Stimulated activated CD8-positive, alpha-beta memory T cell treated with anti-CD3 and anti-CD28 coated beads, Interleukin-12 subunit alpha, Interleukin-12 subunit beta, amount 100 ng/mL, for 1 hour (primary cell): ENCODE measurements at places on chromosomes 7 and 10.

DNA sequence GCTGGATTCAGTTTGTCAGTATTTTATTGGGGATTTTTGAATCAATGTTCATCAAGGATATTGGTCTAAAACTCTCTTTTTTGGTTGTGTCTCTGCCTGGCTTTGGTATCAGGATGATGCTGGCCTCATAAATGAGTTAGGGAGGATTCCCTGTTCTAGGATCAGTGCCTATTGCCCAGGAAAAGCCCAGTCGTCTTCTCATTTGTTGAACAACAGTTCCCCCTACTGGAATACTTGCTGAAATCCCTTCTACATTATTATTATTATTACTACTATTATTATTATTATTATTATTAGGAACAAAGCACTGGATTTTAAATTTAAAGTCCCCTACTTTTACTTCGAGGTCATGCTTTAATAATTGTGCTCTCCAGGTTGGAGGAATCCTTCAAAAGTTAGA lies 528.9 kb downstream of the MAGI2 start:
- no peak for DNase-seq

- no peak for DNase-seq
These were observed 21.3 kb downstream of the PTPRE start for GRCh38 chr10:127928021-127928806.

GRCh38 chr10:42637142-42637541 lies 1.2 kb downstream of the ZNF33B start:
- DNase-seq: no peak

- DNase-seq: no peak
These were observed 328.4 kb upstream of the C7orf33 start for GRCh38 chr7:148261996-148262688.

- no peak for DNase-seq
These were observed 323.0 kb downstream of the GALNT17 start for GRCh38 chr7:71454981-71455380.

GRCh38 chr10:23436983-23437382 lies 1.9 kb upstream of the OTUD1 start:
- no peak for DNase-seq

DNA sequence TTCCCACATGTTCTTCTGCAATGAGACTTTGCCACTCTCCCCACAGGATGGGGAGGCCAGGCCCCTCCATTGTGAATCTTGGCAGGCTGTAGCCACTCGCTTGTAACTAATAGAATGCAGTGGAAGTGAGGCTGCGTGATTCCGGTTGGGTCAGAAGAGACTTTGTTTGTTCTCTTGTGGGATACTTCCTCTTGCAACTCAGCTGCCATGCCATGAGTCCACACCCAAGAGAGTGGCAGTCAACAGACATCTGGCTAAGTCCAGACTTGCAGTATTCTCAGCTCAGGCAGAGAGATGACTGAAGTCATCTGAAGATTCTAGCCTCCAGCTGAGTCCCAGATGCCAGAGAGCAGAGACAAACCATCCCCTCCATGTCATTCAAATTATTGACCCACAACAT lies 153.4 kb upstream of the GDF10 start:
- no peak for DNase-seq

GRCh38 chr10:104580774-104581675 lies 60.1 kb upstream of the SORCS3 start:
- peak; percentile 43 for DNase-seq

GRCh38 chr7:37709631-37710509 lies 26.3 kb downstream of the GPR141 start:
- DNase-seq: no peak

GRCh38 chr10:89122433-89123051 lies 84.6 kb downstream of the CH25H start:
- no peak for DNase-seq

- DNase-seq: no peak
These were observed 8.4 kb downstream of the COL17A1 start for GRCh38 chr10:104077247-104077646.

GRCh38 chr7:83427884-83428283 lies 221.1 kb downstream of the SEMA3E start:
- DNase-seq: no peak

GRCh38 chr7:132406039-132406438 lies 170.2 kb downstream of the PLXNA4 start:
- no peak for DNase-seq

DNA sequence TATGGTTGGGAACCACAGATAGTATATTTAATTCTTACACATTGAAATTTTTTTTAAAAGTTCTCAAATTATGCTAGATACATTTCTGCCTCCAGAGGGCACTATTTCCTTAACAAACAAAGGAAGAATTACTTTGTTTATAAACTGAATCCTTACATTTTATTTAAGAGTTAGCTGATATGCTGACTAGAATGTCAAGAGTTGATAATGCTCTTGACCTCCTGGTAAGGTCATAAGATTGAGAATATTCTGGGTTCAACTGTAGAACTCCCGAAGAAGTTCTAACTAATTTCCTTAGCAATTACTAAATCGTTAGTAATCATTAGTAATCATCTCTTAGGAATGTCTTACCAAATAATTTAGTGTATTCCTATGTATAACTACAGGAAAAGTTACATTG lies 95.3 kb upstream of the CYP26C1 start:
- DNase-seq: no peak

DNA sequence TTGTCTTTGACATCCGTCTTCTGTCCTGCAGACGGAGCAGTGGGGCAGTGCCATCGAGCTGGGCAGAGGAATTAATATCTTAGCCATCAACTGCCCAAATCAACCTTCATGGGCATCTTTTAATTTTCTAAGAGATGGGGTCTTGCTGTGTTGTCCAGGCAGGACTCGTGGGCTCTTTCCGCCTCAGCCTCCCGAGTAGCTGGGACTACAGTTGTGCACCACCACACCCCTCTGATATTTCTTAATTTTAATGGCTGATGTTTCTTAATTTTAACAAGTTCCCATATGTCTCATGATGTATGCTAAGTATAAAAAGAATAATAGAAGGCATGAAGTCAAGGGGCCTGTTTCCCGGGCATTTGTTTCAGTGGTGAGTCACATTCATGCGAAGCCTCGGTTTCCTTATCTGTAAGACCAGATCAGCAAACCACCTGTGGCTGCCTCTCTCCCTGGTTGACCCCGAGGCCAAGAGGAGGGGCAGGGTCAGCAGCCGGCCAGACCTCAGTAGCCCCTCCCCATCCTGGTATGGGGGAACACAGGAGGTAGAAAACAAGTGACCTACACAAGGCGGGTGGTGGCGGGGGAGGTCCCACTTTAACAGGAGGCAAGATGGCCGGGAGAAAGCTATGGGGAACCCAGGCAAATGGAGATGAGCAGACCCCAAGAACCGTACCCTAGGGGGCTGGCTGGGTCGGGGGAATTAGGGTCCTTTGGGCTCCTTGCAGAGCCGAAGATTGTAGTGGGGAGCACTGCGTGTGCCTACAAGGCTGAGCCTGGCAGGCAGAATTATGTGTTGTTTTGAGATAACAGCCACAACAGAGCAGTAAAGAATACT lies 85.5 kb downstream of the CUX1 start:
- DNase-seq: no peak

GRCh38 chr10:70588255-70588654 lies 14.3 kb downstream of the PRF1 start:
- DNase-seq: no peak

- DNase-seq: no peak
These were observed 120.6 kb downstream of the LYZL1 start for GRCh38 chr10:29409241-29410054.

DNA sequence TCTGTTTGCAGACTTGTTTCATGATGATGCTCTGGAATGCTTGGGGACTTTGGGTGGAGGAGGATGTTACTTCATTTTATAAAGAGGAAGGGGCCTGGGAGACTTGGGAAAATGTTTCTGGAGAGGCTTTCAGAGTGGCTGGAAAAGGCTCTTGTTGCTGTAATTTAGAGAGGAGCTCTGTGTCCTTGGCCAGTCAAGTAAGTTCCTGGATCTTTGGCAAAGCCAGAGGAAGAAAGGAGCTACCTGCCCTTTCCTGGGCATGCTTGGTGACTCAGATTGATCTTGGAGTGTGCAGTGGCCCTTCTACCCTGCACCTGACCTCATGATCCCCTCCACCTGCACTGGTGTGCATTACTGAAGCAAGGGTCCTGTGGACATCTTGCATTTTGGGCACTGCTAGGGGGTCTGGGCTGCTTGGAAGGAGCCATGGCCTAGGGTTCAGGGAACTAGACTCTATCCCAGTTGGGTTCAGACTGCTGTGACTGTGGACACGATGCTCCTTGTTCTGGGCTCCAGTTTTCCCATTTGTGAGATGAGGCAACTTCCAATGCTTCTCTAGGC lies 56.1 kb downstream of the ADCYAP1R1 start:
- DNase-seq: no peak

- DNase-seq: no peak
These were observed 2.5 kb downstream of the SCRN1 start for GRCh38 chr7:29987083-29987482.

DNA sequence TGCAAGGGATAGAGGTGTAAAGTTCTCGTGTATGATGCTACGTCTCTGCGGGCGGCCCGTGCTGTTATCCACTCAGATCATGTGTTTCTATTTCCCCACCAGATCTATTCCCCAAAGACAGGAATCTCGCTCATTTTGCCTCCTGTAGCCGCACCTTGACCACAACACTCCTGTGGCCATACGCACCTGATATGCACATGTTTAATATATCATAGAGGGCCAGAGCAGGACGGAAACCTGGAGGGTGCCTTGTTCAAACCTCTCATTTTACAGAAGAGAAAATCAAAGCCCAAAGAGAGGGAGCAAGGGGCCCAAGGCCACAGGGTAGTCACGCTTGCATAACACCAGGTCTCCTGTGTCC lies 37.6 kb downstream of the STRA8 start:
- no peak for DNase-seq

DNA sequence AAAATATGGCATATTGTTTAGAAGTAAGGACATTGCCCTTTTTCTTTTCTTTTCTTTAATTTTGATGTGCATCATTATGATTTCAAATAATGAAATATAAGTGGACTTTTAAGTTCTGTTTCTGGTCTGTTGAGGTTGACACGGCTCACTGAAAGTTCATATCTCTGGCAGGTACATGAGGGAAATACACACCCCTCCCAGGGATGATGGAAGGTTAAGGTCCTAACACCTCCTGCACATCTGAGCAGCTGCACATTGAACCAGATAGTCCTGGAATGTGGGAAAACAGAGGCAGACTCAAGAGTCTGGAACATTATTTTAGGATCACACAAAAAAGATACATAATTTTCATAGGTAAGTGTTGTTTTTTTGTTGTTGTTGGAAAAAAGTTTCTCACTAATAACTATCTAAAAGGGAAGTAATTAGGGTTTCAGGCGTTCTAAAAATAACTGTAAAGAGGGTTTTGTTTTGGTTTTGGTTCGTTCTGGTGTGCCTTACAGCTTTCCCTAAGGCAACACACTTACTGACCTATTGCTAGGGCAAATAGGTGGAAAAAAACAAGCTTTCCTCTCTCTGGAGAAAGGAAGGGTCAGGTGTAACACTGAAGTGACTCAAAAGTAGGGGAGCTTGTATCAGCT lies 201.2 kb upstream of the PRKCQ start:
- DNase-seq: no peak

DNA sequence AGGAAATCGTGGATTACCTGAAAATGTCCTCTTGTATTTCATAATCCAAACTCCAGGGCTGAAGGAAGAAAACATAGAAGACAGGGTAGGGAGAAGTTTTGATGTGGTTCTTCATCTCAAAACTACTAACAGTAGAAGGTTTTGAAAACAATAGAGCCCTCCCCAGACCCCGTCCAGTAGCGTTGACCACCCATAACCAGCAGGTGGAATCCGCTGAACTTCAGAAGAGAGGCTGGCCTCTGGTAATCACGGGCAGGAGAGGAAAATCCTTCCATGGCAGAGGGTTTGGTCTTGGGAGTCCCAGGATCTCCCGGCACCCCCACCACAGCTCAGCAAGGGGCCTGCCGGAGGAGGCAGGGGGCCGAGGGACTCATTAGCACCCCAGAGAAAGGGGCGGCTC lies 333.4 kb upstream of the RNF32 start:
- no peak for DNase-seq

DNA sequence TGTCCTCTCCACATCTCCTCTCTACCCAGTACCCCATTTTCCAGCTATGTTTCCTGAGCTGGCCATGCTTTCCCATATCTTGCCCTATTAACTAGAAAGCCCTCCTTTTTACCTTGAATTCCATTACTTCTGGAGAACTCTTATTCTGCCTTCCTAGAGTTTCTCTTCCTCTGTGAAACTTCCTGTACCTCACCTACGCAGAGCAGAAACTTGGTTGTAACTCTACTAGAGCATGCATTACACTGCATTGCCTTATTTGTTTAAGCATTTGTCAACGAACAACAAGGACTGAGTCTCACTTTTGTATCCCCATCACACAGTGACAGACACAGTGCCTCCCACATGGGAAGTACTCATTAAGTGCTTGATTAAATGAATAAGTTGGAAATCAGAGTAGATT lies 36.4 kb downstream of the VCL start:
- DNase-seq: no peak

GRCh38 chr7:33764752-33765451 lies 140.4 kb upstream of the BMPER start:
- no peak for DNase-seq

- DNase-seq: no peak
These were observed 67.5 kb downstream of the CHST15 start for GRCh38 chr10:124025660-124026588.

- no peak for DNase-seq
These were observed 18.4 kb upstream of the PON1 start for GRCh38 chr7:95342642-95343307.

DNA sequence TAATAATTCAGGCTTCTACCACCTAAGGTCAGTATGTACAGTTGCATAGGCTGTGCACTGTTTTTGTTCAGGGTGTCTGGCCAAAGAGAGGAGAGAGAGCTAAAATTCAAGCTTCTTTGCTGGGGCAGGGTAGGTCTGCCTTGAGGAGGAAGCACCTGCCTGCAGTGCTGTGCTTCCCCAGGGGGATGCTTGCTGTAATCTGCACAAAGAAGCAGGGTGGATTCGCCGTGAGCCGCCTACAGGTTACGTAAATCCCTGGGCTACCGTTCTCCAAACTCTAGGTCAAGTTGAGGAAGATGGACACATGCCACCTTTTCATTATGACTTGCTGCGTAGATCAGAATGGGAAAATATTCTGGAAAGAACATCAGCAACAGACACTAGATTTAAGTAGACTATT lies 543.3 kb downstream of the TNS3 start:
- no peak for DNase-seq

DNA sequence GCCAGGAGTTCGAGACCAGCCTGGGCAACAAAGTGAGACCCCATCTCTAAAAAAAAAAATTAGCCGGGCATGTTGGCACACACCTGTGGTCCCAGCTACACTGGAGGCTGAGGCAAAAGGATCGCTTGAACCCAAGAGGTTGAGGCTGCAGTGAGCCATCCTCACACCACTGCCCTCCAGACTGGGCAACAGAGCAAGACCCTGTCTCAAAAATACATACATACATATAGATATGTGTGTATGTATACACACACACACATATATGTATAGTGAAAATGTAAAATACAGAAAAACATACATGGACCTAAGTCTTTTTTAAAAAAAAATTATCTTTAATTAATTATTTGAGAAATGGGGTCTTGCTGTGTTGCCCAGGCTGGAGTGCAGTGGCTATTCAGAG lies 5.5 kb downstream of the SMO start:
- no peak for DNase-seq
